ENCODE measurements at places on chromosomes 6 and 20.

- DNase-seq: peak; percentile 73
Observed at GRCh38 chr6:160030103-160030502, 61.2 kb downstream of the IGF2R start.

DNA sequence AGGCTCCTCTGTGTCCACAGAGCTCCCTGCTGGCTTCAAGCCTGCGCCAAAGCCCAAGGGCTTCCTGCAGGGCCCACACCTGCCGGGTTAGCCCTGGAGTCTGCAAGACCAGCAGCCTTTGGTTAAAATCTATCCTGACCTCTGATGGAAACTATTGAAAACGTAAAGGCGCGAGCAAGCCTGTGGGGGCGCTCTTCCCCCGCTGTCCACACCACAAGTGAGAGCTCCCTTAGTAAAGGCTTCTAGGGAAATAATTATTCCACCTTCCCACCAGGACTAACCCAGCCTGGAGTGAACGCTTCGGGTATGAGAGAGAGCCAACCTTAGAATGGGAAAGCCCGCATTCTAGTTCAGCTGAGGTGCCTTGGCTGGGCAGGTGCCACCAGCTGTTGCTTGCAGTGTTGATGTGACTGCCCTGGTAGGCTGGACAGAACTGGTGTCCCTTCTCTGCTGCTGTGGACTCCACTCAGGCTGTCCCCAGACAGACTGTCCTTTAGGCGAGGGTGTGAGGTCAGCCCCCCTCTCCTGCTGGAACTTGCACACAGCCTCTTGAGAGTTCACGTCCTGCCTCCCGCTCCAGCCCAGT, 68.7 kb downstream of the SYTL3 start:
- DNase-seq: peak; percentile 45

- DNase-seq: peak; percentile 95
Observed at GRCh38 chr20:11917663-11918062, at the start of gene BTBD3. Gene BTBD3, plus strand, starts transcription at chr20:11917893. Its CDS starts 383 bp downstream, at chr20:11918276.

GRCh38 chr6:13328875-13329183, 492 bp upstream of the TBC1D7 start:
- no peak for DNase-seq

GRCh38 chr6:107152638-107153430, 37.5 kb upstream of the BEND3 start:
- DNase-seq: no peak

GRCh38 chr6:56062836-56063235, 184.5 kb downstream of the COL21A1 start:
- DNase-seq: no peak

DNA sequence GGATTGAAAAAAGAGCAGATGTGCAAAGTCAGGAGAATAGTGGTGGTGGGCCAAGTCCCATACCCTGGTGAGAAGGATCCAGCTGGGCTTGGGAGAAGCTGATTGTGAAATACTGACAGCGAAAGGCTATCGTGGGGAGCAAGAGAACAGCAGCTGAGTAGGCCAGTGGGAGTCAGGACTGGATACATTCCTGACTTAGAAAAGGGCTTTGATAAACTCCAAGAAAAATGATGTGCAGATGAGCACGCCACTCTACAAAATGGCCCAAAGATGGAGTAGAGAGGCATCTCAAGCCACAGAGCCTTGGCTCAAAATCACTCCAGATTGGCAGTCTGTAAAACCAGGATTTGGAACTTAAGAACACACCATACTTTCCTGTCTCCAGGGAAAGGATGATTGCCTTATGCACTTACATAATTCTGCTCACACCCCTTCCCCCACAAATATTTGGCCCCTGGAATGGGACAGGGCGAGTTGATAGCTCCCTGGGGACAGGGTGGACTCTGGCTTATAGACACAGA, 578.7 kb downstream of the MAFB start:
- DNase-seq: no peak

DNA sequence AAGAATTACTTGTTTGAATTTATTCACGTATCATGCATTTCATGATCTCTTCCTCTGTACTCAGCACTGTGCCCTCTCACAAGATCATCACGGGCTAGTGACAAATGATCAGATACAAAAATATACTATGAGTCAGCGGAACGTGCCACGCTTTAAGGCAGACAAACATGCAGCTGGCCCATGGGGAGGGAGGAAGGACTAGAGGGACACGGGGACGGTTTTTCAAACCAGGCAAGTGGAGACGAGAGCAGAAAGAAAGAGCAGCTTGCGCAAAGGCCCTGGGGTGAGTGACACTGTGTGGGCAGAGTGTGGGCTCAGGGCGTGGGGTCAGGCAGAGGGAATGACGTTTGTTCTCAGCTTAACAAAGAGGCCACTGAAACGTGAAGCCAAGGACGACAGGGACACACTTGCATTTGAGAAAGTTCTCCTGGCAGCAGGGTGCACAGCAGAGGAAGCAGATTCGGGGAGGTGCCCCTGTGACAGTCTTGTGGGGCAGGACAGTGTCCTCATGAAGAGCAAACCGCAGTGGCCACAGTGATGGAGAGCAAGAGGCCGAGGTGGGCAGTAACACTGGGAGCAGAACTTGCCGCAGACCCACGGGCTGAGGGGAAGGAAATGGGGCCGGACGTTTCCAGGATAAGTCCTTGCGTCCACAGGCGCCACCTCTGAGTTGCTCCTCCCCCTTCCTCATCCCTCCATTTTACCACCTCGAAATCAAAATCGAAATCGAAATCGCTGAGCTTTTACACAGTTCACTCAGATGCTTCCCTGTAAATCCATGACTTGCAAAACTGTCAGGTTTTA, 6.9 kb upstream of the RPS6KA2 start:
- peak; percentile 60 for DNase-seq

DNA sequence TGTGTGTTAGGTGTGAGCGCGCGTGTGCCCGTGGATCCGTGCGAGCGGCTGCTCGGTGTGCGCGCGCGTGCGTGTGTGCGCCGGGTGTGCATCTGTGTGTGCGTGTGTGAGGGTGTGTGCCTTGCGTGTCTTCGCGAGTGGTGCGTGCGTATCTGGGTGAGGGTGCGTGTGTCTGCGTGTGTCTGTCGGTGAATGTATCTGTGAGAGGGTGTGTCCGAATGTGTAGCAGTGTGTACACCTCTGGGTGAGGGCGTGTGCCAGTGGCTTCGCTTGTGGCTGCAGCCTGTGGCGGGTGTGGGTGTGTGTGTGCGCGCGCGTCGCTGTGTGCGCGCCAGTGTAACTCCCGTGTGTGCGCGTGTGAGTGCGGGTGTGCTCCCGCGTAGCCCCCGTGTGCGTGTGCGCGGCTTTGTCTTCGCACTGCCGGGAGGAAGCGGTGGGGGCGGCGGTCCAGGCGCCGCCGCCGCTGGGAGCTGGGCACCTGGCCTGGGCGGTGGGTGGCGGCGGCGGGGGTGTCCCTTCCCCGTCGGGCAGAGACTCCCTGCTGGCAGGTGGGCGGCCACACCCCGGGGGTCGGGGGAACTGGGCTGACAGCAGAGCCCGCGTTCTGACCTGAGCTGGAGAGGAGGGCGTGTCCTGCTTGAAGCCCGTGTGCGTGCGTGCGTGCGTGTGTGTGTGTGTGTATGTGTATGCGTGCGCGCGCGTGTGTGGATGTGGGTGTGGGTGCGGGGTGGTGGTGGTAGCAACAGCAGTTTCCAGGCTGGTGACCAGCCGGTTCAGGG, 61.3 kb upstream of the EPB41L1 start:
- DNase-seq: peak; percentile 21

DNA sequence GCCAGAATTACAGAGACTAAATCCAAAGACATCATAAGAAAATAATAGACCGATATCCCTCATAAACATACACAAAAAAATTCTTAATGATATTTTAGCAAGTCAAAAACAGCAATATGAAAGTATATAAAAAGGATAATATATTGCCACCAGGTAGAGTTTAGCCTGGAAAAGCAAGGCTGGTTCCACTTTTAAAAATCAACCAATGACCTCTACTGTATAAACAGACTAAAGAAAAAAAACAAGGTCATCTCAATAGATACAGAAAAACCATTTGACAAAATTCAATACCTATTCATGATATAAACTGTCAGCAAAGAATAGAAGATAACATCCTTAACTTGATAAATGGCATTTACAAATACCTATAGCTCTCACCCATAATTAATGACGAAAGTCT, 9.7 kb downstream of the SERINC1 start:
- DNase-seq: no peak

DNA sequence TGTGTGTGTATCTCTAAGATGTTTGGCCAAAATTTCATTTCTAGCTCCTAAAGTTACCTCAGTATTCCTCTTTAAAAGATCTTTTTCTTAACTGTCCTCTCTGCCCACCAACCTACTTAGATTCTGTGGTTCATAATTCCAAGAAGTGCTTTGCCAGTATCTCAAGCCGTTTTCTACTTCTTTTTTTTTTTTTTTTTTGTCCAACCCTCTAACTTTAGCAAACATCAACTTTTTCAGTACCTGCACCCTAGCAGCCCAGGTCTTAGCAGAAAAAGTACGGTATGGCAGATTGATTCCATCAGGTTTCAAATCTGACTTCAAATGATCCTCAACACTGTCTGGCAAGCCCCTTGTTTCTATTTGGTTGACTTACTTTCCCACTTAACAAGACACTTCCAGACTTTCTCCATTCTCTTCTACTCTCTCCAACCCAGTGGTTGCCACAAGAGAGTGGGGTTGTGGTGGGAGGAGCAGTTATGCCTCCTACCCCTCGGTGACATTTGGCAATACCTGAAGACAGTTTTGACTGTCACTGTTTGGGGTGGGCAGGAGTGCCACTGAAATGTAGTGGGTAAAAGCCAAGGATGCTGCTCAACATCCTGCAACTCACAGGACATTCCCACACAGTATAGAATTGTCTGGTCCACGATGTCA, 10.8 kb upstream of the MAN1A1 start:
- DNase-seq: no peak

GRCh38 chr6:155791186-155791585, 335.5 kb upstream of the NOX3 start:
- DNase-seq: no peak

GRCh38 chr6:49698478-49698877, 14.9 kb downstream of the CRISP2 start:
- no peak for DNase-seq

GRCh38 chr6:156686301-156686994, 90.7 kb upstream of the ARID1B start:
- peak; percentile 70 for DNase-seq

- no peak for DNase-seq
Observed at GRCh38 chr6:71544028-71544427, 255.4 kb downstream of the OGFRL1 start.

DNA sequence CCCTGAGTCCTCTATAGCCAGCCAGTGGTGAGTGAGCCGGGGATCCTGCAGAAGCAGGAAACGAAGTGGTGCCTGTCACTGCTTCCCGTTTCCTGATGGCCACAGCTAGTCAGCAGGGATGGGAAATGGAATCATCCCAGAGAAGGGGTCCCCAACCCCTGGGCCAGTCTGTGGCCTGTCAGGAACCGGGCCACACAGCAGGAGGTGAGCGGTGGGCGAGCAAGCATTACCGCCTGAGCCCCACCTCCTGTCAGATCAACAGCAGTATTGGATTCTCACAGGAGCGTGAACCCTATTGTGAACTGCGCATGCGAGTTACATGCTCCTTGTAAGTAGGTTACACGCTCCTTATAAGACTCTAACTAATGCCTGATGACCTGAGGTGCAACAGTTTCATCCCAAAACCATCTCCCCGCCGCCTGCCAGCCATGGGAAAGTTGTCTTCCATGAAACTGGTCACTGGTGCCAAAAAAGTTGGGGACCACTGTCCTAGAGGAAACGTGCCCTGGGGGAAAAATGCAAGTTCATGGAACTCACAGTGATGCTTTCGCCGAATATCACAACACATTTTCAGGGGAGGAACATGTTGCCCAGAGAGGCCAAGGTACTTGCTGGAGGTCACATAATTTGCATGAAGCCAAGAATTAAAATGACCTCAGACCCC, 113.8 kb downstream of the JPH2 start:
- no peak for DNase-seq

- no peak for DNase-seq
Observed at GRCh38 chr6:111970426-111970825, 83.5 kb upstream of the CCN6 start.

DNA sequence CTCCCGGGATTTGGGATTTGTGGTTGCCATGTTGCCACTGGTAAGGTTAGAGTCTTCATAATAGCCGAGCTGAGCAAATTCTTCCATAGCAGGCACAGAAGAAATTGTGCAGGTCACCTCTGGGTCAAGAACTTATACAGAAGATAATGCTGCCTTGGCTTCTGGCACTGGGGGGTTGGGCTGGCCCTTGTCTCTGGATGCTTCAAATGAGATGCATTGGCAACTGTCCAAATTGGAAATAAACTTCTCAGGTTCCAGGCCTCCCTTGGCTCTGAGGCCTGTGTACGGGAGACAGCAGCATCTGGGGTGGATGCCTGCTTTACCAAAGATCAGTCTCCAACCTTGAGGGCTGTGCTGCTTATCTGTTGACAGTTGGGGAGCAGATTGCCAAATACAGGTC, 26.2 kb downstream of the MYO6 start:
- DNase-seq: no peak

DNA sequence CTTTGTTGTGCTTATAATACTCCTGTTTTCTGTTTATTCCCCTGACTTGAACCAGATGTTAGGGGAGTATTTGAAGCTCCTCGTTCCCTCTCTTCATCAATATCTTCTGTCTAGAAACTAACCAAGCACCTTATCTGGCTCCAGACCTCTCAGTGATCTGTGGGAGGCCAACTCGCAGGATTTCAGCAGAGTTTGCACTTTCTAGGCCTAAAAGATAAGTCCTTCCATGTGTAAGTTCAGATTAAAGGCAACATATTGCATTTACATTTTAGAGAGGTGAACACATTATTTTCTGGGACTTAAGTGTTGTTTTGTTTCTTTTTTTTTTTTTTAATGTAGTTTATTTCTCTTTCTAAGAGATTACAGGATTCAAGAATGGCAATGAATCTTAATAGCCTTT, 139.4 kb upstream of the AKAP12 start:
- DNase-seq: no peak

GRCh38 chr6:71080133-71080532, 123.3 kb upstream of the B3GAT2 start:
- no peak for DNase-seq

DNA sequence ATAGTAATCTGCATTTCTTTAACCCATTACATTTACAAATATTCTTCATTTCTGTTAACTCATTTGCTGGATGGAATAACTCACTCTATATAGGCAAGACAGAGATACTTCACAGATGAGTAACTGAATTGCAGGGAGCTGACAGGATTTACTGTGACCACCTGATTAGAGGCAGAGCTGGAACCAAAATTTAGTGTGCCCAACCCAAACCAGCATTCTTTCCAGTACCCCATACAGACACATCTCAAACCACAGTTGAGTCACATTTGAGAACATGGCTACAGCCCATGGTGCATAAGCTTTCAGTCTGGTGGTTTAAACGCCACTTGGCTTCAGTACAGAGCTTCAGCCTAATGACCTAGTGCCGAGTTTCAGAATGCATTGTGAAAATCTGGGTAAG, 138.4 kb upstream of the TENT5A start:
- no peak for DNase-seq

GRCh38 chr6:142886431-142887170, 58.4 kb downstream of the HIVEP2 start:
- DNase-seq: no peak

- DNase-seq: no peak
Observed at GRCh38 chr6:56749632-56750151, 107.0 kb upstream of the DST start.

GRCh38 chr6:78910591-78911171, 43.3 kb downstream of the IRAK1BP1 start:
- DNase-seq: no peak

- no peak for DNase-seq
Observed at GRCh38 chr6:50709366-50709734, 4.0 kb upstream of the TFAP2D start.
